ENCODE measurements at places on chromosomes 12 and 14.

GRCh38 chr12:76417116-76417515 is 68.9 kb upstream of the BBS10 start:
- H3K27ac ChIP-seq = no peak overlapping the region
- H3K4me3 ChIP-seq = no peak overlapping the region
- no peaks in the 10 kb centered on the region for H3K27me3 ChIP-seq
- no peak for DNase-seq
- no peaks in the 10 kb centered on the region for H3K4me1 ChIP-seq

DNA sequence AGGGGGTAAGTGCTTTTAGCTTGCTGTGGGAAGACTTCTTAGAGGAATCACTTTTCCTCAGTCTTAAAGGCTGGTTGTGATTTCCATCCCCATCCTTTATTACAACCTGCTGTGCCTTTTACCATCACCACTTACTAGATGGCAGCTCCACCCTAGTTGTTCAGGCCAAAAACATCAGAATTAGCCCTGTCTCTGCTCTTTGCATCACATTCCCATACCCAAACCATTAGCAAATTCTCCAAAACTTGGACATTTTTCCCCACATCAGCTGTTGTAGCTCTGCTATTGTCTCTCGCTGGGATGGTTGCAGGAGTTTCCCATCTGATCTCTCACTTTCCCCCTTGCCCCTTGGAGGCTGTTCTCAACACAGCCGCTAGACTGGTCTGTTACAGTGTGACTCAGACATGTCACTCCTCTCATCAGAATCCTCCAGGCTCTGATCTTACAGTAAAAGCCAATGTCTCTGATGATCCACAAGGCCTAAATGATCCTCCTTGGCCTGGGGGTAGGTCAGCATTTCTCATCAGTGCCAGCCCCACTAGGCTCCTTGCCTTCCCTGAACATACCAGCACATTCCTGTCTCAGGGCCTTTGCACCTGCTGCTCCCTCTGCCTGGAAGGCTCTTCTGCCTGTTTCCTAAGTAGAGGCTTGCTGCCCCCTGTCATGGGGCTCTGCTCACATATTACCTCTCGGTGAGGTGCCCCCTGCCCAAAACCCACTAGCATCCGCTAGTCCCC is 102.5 kb downstream of the BEGAIN start:
- H3K4me3 ChIP-seq = no peak overlapping the region
- H3K27me3 ChIP-seq = no peaks in the 10 kb centered on the region
- DNase-seq = no peak
- H3K27ac ChIP-seq = no peak overlapping the region
- H3K36me3 ChIP-seq = no peaks in the 10 kb centered on the region

GRCh38 chr12:112196196-112196875 is 71.0 kb downstream of the TRAFD1 start:
- no peak overlapping the region for H3K27ac ChIP-seq
- no peaks in the 10 kb centered on the region for H3K27me3 ChIP-seq
- H3K4me1 ChIP-seq = no peaks in the 10 kb centered on the region

- no peaks in the 10 kb centered on the region for H3K4me1 ChIP-seq
- H3K4me3 ChIP-seq = no peak overlapping the region
- H3K27me3 ChIP-seq = no peaks in the 10 kb centered on the region
- H3K27ac ChIP-seq = no peak overlapping the region
These were observed 249.5 kb downstream of the APAF1 start for GRCh38 chr12:98894412-98895085.

- no peaks in the 10 kb centered on the region for H3K4me1 ChIP-seq
- H3K4me3 ChIP-seq = no peak overlapping the region
- no peak overlapping the region for H3K27ac ChIP-seq
- no peak for DNase-seq
- H3K27me3 ChIP-seq = no peaks in the 10 kb centered on the region
These were observed 41.4 kb upstream of the NINJ2 start for GRCh38 chr12:704516-705242.

All from PC-9 (cell line).